ENCODE measurements at places on chromosomes 16 and 17.

- DNase-seq, result no peak
Measured at GRCh38 chr17:2068519-2069051, 13.7 kb downstream of the HIC1 start.

GRCh38 chr17:78147315-78147998 lies 1.3 kb downstream of the C17orf99 start:
- DNase-seq, result no peak

DNA sequence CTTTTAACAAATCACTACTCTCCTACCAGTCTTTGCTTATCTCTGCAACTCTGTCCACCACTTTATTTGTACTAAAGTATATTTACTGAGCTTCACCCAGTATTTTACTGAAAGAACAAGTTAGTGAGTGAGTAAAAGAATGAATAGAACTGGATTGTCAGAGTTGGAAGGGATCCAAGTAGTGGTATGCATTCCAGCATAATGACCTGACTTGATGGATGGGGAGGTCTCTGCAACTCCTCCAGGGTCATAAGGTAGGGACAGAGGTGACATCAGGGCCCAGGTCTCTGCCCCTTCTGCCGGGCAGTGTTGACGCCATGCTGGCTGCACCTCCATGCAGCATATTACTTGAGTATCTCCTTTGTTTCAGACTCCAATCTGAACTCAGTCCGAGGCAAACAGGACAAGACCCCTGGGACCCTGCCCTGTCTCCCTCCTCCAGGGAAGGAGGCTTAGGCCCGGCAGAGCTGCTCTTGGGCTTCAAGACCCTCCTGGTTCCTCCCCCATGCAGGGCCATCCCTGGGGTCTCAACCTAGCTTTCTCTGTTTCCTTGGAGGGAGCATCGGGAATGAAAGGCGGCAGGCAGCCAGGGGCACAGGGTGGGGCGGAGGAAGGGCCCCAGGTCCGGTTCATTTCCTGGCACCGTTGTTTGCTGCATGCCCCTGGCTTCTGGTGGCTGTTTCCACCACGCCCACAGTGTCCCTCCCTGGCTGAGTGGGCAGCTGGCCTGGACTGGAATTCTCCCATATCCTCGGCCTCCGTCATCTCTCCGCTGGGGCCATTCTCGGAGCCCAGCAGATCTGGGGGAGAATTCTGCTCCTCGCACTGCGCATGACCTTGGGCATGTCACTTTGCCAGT lies 12.4 kb upstream of the ITGA3 start:
- no peak for DNase-seq

- no peak for DNase-seq
Measured at GRCh38 chr17:32523827-32524552, 37.2 kb downstream of the CDK5R1 start.

Data from SIG-M5 (cell line).